ENCODE measurements at places on chromosomes 5 and 9. TPM values are rescaled to one million over a fixed set of nuclear protein-coding genes. Genes with fewer than 3 reads are reported as not detected.

WDR38 gene
- total RNA-seq, result not detected

BTNL8 gene
- total RNA-seq, result not detected

- no peak for DNase-seq
These were observed 177.4 kb upstream of the DAPK1 start for GRCh38 chr9:87320146-87320884.

GRCh38 chr5:111694133-111694532 is 62.9 kb downstream of the NREP start:
- DNase-seq, result no peak

GRCh38 chr9:13144166-13144775 is 135.2 kb downstream of the MPDZ start:
- DNase-seq, result no peak

DNA sequence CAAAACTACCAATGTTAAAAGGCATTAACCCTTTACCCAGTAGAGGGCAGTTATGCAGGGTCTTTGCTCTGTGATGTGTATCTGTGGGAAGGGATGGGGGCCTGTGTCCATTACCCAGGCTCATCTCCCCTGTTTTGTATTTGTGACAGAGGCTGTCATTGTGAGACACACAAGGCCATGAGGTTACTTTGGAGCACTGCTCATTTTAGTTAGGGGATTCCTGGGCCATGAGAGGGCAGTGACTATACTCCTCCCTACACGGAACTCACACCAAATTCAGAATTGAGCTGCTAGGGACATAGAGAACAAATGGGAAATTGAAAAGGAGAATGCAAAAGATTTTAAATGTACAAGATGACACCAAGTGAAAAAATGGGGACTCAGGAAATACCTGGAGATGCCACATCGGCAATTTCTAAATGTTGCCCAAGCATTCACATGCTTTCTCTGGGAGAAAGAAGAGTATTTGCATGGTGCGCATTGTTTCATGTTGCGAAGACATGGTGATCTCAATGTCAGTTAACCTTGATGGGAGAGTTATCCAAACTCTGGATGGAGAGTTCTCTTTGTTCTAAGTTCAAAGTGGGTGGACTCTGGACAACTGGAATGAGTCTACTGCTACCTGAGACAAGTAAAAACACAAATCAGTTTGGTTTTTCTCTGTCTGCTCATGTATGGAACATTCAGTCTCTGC is 32.5 kb downstream of the C9orf152 start:
- no peak for DNase-seq

ABHD17B gene
- 19.6 TPM for total RNA-seq

KIF4B gene
- total RNA-seq, result not detected

PLEKHG4B gene
- total RNA-seq, result 5.4 TPM

- no peak for DNase-seq
These were observed 133.8 kb downstream of the LIFR start for GRCh38 chr5:38422622-38423021.

GRCh38 chr5:132839426-132840301 is 9.2 kb upstream of the SHROOM1 start:
- peak; percentile 48 for DNase-seq

GRCh38 chr5:35884191-35884769 is 27.6 kb downstream of the IL7R start:
- peak; percentile 81 for DNase-seq

GRCh38 chr5:52007230-52007858 is 624.1 kb downstream of the ISL1 start:
- DNase-seq, result peak; percentile 1

DNA sequence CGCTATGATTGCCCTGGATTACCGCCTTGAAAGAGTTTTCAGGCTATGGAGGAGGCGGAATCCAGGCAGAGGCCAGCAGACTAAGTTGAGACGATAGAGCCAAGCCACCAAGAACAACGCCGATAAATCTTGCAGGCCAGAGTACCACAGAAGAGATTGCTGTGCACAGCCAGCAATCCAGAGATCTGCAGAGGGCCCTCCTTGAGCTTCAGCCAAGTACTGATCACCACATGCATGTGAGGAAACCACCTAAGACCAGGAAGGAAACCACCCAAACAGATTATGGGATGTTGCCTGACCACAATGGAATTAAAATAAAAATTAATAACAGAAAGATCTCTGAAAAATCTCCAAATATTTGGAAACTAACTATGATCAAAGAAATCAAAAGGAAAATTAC is 74.9 kb downstream of the GCNT4 start:
- DNase-seq, result no peak

DNA sequence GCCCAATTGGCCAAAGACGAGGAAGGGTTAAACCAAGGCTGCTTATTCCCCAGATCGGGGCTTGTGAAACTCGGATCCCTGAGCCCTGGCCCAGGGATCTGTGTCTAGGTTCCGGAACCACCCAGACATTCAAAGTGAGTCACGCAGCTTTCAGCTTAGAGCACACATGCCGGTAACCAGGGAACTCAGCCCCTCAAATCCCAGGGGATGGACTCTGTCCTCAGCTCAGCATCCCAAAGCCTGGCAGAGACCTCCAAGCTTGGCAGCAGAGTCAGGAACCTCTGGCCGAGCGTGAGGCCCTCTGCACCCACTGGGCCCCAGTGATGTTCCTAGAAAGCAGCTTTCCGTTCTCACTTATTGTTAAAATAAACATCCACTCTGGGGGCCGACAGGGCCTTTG is 5.1 kb downstream of the PNPLA7 start:
- DNase-seq, result no peak

DNA sequence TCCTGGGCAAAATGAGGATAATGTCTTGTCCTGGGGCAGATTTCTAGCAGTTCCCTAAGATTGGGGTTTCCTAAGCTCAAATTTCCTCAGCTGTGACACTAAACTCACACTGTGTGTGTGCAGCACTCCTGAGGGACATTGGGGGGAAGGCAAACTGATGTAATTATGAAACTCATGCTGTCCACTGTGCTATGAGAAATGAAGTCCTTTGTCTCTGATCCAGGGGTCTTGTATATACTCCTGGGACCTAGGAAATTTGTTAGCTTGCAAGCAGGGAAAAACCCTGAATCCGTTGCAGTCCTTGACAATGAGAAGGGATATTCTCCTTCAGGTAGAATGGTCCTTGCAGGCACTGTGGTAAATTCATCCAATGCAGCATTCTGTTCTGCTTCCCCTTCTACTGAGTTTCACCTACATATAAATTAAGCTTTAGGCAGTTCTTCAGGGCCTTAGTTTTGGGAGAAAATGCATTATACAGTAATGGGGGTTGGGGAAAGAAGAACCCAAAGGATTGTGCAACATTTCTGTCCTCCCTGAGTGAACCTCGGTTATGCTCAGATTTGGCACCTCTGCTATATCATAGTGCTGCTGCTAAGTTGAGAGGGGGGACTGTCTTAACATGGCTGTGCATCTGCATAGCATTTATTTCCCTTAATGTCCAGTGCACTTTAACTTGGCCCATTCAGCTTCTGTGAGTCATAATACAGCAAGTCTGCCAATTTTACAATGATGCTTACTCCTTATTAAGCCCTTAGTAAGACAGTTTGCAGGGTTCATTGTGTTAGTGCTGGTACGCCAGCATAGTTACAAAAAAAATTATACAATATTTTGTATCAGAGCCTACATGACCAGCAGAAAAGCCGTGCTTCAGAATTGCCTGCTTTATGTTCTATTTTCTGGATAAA is 80.2 kb downstream of the PJA2 start:
- no peak for DNase-seq

DNA sequence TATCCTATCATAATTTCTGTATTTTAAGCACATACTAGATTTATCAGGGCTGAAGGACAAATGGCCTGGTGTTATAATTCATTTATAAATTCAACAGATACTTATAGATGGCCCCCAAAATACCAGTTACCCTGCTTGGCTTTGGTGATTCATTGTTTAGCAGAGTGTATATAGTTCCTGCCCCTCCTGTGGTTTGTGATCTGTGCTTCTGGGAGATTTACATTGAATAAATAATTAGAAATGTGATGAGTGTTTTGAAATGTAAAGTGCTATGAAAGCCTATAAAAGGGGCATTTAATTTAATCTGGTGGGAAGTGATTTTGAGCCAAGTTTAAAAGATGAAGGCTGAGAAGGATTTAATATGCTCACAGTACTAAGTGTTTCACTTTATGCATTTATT is 36.7 kb upstream of the ZCCHC7 start:
- DNase-seq, result no peak
